ENCODE measurements at places on chromosomes 5 and 9.

GRCh38 chr5:37206736-37207135 is 42.4 kb downstream of the CPLANE1 start:
- no peak for DNase-seq

DNA sequence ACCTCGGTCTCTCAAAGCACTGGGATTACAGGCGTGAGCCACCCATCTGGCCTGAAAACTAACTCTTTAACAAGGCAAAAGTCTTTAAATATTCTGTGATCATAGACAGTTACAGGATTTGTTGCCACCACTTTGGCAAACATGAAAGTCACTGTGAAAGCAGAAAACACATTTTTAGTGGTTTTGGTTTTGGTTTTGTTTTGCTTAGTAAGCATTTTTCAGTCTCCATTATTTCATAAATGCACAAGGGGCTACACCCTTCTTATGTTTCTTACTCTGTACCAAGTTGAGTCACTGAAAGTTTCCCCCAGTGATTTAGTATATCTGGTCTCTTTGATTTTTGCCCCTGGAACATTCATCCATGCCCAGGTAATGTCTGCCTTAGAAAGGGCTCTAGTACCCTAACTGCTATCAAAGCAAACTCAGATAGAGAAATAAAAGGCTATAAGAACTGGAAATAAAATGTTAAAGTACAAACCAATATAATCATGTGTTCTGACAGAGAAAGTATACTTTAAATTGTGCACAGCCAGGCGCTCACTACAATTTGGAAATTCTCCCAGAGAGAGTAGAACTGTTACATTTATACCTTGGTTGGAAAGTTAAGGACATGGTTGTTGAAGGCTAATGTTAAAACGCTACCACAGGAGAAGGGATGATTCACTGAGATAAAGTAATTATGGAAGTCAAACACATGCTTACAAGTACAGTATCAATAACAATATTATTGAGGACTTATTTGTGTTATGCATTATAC is 1022.5 kb upstream of the DMAC1 start:
- DNase-seq, result no peak

- no peak for DNase-seq
Observed at GRCh38 chr5:151259931-151260330, 6.9 kb downstream of the GM2A start.

- no peak for DNase-seq
Observed at GRCh38 chr9:132632413-132633129, 37.2 kb downstream of the DDX31 start.

DNA sequence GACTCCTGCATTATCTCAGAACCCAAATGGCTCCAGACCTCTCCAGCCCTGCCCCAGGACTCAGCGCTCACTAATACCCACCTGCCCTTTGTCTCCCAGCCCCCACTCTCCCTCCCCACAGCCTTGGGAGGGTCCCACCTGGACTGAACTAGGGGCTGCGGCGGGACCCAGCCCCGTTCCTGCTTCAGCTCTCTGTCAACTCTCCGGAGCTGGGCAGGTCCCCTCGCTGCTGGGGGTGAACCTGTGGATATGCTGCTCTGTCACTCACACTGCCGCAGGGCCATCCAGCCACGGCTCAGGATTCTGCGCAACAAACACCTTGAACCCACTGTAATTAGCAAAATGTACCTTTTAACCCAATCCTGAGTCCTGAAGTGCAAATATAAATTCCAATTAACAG is 36.8 kb downstream of the NDUFS6 start:
- no peak for DNase-seq

DNA sequence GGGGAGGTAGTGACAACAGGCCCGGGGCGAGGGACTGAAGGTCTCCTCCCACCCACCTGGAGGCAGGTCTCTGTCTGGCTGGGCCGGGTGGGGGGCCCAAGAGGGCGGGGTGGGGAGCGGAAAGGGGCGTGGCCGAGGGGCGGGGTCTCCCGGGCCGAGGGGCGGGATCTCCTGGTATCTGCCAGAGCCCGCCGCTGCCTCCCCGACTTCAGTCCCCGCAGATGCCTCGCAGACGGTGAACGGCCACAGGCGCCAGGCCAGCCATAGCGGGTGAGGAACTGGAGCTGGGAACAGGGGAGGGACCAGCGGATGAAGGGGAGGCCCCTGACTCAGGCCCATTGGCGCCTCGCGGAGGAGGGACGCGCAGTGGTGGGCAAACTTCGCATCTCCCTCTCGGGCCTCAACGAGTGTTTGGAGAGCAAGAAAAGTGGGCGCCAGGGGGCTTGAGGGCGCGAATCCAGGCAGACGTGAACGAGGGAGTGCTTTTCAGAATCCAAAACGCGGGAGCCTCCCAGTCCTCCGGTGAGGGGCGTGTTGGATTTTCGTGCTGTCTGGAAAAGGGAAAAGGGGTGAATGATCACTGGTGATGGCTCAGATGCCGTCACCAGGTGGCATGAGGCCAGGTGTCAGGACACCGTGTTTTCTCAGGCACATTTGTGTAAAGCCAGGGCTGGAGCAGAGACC is at the start of gene ADGRD2:
ADGRD2 (plus strand) TSS at position 211 of the 684 bp plus-strand sequence. CDS start 1,216 bp downstream, outside the sequence.
- DNase-seq, result peak; percentile 33

- DNase-seq, result no peak
Observed at GRCh38 chr5:95238560-95239325, 46.2 kb downstream of the MCTP1 start.

DNA sequence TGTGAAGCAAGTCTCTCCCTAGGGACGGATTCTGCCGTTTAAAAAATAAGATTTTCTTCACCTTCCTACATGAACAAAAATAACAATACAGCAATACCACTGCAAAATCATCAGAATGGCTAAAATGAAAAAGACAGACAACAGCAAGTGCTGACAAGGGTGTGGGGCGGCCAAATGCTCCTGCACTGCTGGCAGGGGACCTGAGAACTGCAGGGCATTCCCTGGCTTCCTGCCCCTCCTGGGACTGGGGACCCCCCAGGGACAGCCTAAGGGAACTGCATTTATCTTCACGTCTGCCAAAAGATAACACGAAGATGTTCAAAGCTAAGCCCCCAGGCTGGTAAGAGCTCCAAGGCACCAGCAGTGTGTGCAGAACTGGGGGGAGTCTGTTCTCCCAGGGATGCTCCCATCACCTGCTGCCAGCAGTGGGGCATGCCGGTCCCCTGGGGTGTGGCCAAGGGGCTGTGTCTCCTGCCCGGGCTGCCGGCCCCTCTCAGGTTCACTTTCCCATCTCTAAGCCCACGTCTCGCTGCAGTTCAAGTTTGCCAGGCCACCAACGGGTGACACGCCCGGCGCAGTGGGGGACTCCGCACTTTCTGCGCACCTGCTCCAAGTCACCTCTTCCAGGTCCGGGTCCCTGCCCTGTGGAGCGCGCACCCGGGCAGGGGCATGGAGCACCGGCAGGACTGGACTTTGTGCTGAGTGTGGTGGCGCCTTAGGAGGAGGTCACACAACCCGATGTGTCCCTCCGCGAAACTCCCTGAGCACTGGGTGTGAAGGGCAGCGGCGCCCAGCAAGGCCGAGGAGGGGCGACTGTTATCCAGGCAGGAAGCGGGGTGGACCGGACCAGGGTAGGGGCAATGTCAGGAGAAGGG is 4.5 kb upstream of the EGFL7 start:
- DNase-seq, result no peak

DNA sequence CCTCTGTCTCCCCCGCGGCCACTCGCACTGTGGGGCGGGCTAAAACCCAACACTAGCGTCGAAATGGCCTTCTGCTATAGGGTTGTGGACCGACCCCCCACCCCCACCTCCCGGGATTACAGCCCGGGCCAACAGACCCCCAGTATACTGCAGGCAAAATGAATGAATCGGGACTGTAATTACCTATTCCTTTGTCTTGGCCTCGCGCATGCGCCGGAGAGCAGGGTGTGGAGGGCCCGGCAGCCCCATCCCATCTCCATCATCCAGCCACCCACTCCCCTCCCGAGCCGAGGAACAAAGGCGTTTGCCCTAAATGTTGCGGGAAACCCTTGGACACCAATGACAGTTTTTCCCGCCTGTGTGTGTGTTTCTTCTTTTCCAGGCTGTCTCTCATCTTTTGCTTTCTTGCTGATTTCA is 1.6 kb downstream of the BASP1 start:
- peak; percentile 31 for DNase-seq

Measured in NCI-H1436 (cell line).